AG04450 (cell line): ENCODE measurements at places on chromosomes 7 and 10.

- DNase-seq, result no peak
These were observed 17.8 kb downstream of the ESYT2 start for GRCh38 chr7:158811461-158811860.

- DNase-seq, result no peak
These were observed 52.1 kb downstream of the HDAC9 start for GRCh38 chr7:18547509-18548187.

GRCh38 chr10:30562787-30563186 lies 66.8 kb downstream of the LYZL2 start:
- no peak for DNase-seq

GRCh38 chr10:108639010-108639409 lies 1284.3 kb downstream of the XPNPEP1 start:
- DNase-seq, result no peak

GRCh38 chr7:23403970-23404369 lies 66.3 kb downstream of the IGF2BP3 start:
- no peak for DNase-seq

- no peak for DNase-seq
These were observed 478 bp upstream of the ZNF22 start for GRCh38 chr10:45000138-45000751.

DNA sequence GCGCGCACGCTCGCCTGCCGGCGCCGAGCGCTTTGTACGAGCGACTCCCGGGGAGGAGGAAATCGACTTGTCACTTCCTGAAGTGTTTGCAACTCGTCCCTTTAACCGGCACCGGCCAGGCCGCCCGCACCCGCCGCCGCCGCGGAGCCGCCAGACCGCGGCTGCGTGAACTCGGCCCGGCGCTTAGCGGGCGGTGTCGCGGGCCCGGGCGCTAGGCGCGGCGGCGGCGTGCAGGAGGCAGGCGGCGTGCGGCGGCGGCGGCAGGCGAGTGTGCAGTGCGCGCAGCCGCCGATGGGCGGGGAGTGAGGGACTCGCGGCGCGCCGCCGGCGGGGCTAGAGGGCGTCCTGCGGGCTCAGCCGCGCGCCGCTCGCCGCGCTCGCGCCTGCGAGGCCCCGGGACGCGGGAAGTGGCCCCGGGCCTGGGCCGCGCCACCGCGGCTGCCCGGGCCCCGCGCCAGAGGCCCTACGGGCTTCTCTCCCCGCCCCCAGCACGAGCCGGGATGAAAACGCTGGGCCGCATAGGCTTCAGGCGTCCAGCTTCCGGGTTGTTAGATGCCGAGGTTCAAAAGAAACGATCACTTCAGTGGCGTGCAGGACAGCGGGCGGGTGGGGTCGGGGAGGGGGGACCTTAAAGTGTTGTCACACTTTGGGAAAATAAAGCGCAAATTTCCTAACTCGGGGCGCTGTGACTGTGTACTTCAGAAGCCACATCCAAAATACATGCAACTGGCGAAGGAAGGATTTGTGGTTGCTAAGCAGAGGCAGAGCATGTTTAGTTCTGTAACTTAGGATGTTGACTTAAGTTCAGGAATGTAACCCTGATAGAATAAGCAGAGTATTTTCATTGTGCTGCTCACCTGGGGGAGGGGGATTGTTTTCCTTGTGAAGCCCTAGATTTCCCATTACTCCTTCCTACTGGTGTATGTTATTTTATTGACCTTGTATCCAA lies at the start of gene FAM53B:
Gene FAM53B, minus strand, starts transcription at position 277 of the 949 bp plus-strand sequence. CDS start 37,665 bp downstream, outside the sequence.
- no peak for DNase-seq

- DNase-seq, result peak; percentile 56
These were observed 92.4 kb upstream of the JCAD start for GRCh38 chr10:30151581-30152389.

GRCh38 chr10:70756700-70757360 lies 28.3 kb downstream of the TBATA start:
- DNase-seq, result no peak

- DNase-seq, result no peak
These were observed 37.4 kb upstream of the CDK6 start for GRCh38 chr7:92873776-92874175.

DNA sequence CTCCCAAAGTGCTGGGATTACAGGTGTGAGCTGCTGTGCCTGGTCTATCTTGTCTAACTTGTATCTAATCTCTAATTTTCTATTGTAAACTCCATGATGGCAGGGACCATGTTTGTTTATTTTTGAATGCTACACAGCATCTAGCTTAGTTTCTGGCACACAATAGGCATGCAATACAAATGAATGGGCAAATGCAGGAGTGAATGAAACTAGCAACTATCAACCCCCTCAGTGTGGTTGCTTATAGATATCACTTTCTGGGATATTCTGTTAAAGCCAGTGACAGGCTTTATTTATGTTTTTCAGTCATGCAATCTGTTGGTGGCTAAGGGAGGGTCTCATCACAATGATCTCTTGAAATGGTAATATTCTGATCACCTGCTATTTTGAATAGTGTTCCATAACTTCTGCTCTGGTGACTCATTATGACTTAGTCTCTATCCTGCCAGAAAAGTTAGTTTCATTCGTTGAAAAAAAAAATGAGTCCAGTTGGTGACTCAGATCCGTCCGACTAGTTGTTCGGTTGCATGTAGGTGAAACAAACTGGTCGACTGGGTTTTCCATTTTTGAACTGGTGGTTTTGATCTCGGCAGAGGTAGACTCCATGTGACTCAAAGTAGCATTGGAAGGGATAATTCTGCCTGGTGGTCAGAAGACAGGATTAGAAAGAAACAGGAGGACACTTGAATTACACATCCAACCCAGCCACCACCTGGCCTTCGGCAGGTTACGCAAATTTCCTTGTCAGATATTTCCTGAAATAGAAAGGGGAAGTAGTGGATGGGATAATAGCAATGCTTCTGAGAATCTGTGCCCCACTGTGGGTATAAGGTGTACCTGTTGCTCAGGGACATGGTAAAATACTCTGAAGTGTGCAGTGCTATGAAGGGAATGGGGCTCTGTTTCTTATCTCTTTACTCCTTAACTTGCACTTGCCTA lies 76.8 kb downstream of the GATA3 start:
- no peak for DNase-seq

GRCh38 chr7:78140109-78140508 lies 341.5 kb downstream of the PHTF2 start:
- DNase-seq, result no peak

DNA sequence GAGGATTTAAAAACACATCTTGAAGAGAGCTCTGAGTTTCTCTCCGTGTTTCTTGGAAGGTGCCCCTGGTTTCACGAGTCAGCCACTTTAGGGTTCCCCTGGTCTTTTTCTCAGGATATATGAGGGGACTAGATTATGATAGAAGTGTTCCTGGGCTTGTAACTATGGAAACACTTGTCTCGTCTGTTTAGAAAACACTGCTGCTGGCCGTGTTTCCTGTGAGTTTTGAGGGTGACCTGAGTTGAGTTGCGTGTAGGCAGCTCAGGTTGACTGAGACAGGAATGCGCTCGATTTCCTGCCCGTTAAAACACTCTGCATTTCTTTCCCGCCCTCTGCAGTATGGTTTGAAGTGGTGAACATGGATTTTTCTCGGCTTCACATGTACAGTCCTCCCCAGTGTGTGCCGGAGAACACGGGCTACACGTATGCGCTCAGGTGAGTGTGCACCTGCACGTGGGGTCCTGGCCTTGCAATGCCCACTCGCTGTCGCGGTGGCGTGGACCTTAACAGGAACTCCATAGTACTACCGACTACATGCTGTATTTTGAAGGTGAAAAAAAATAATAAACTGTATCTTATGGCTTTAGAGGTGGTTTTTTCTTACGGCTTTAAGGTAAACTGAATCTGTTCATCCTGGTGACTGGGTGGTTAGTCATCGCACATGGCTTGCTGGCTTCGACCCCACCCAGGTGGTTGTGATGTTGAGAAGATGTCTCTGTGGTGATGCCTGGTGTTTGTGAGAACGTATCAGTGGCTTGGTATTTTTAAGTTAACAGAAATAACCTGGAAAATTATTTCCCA lies at the start of gene SUN1:
Gene SUN1, plus strand, starts transcription at position 310 of the 801 bp plus-strand sequence. Its CDS starts 49 bp downstream, at position 359.
- no peak for DNase-seq

GRCh38 chr7:35605760-35606159 lies 89.2 kb downstream of the HERPUD2 start:
- peak; percentile 41 for DNase-seq

- DNase-seq, result peak; percentile 32
These were observed 50.7 kb upstream of the AMPH start for GRCh38 chr7:38681882-38682281.

GRCh38 chr7:123824754-123825067 lies 20.3 kb upstream of the HYAL4 start:
- DNase-seq, result no peak

DNA sequence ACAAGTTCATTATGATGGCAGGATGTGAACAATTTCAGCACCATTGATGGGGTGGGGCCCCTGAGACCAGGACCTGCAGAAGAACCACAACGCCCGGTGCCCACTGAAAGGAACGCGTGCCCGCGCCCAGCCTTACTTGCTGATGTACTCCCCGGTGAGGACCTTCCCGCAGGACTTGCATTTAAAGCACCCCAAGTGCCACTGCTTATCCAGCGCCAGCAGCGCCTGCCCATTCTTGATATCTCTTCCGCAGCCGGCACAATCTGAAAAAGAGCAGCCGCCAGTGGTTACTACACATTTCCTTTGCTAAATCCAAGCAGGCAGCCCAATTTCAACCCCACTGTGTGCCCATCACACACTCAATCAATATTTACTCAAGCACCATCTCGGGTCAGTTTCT lies 110.6 kb downstream of the ABLIM1 start:
- DNase-seq, result no peak

- no peak for DNase-seq
These were observed 90.0 kb downstream of the ANKRD61 start for GRCh38 chr7:6121141-6121540.

DNA sequence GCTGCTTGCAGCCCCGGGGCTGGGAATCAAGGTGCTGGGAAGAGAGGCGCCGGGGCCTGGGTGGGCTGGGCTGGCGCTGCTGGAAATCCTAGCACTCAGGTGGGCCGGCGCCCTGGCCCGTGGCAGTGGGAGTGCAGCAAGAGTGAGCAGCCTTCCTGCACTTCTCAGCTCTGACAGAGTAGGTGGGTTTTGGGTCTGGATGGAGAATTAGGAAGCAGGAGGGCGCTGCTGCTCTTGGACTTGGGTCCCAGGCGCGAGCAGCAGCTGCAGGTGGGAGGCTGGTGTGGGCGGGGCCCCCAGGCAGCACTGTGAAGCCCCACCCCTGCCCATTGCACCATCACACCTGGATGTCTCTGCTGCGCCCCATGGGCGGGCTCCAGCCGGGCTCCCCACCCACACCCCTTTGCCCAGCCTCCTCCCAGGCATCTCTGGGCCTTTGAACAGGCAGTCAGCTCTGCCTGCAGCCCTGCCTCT lies 6.0 kb downstream of the BRI3 start:
- DNase-seq, result no peak

DNA sequence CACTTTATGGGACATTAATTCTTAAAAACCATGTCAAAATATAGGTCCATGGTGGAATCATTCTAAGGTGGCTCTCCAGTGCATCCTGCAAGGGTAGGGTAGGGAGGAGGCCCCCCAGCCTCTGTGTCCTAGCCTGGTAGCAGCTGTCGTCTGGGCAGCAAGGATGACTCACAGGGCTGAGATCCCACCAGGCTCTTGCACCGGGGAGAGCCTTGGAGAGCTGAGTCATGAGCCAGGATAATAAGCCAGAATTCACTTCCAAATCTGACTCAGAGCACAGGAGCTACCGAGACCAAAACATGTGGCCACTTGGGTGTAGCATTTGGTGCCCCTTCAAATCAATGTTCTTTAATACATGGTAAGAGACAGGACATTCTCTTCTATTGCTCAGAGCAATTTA lies 298.5 kb downstream of the NEBL start:
- DNase-seq, result peak; percentile 11

DNA sequence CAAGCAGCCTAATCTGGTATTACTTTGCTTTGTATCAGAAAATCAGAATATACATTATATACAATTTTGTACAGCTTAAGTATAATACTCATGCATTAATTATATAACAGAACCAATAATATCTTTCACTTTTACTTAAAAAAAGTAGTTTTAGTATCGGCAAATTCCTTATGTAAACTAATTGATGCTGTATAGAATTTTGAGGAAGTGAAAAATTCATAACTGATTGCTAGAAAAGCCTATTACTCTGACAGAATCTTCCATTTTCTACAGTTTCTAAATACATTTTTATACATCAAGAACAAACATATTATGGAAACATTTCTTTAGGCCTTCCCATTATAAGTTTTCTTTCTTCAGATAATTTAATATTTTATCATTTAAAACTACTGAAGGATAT lies 124.0 kb upstream of the GPR22 start:
- DNase-seq, result no peak

DNA sequence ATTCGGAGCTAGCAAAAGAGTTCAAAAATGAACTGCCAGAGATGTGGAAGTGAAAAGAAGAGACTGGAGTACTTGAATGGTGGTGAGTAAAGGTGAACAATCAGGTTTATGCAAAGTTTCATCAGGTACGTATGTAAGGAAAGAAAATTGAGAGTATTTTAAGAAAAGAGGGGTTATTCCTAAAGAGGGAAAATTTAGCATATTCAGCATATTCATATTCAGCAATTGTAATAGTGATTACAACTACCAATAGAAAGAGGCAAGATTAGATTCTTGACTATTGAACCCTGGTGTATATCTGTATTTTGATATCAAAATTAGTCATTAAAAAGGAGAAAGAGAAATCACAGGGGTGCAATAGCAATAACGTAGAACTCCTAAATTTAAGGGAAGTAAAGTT lies 100.9 kb downstream of the TES start:
- DNase-seq, result no peak

DNA sequence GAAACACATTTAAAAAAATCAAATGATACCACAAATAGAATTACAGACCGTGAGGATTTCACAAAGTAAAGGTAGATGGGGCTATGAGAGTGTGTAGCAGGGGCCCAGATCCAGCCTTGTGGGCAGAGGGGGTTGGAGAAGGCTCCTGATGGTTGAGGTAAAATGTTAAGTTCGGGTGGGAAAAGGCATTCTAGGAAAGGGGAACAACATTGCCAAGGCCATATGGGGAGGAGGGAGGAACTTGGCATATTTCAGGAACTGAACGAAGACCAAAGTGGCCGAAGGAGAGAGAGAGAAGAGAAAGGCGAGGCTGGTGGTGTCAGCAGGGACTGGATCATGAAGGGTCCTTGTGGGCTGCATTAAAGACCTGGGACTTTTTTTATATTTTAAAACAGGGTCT lies 98.9 kb downstream of the CARD11 start:
- no peak for DNase-seq

- no peak for DNase-seq
These were observed 7.1 kb downstream of the PLCE1 start for GRCh38 chr10:94000638-94001415.

DNA sequence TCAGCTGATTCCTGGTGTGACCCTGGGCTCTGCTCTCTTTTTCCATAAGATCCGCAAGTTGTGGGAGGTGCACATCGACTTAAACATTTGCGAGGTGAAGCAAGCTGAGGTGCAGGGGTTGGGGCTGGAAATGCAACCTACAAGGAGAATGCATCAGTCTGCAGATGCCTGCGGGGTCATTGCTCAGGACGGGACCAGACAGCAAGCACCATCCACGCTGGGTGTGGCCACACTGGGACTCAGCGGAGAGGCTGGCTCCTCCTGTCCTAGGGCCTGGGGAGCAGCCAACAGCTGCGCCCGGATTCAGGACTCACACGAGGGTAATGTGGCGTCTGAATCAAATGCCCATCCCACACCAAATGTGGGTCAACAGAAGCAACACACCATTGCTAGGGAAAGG lies 33.8 kb downstream of the STK32C start:
- DNase-seq, result no peak

GRCh38 chr7:133698127-133698526 lies 429.0 kb upstream of the LRGUK start:
- no peak for DNase-seq

- DNase-seq, result no peak
These were observed 180.9 kb downstream of the SEMA3A start for GRCh38 chr7:84013616-84014240.
